T-helper 1 cell (primary cell): ENCODE measurements at places on chromosomes 4 and X.

DNA sequence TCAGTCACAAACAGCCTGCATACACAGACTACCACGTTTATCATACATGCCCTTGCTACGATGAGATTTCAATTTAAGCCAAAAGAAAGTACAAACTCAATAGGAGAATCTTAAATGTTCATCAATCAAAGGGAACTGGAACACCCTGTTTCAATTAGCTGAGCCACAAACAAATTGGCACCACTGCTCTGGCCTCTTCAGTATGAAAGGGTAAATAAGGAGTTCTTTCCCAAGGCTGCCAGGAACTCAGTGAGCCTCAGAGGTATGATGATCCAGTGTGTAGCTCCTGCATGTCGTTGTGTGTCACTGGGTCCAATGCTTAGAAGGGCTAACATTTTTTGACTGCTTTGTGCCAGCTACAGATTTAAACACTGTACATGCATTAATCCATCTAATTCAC lies 5.4 kb downstream of the RNF150 start:
- no peak for DNase-seq

GRCh38 chrX:70034646-70035045 lies 15.1 kb downstream of the AWAT2 start:
- no peak for DNase-seq

DNA sequence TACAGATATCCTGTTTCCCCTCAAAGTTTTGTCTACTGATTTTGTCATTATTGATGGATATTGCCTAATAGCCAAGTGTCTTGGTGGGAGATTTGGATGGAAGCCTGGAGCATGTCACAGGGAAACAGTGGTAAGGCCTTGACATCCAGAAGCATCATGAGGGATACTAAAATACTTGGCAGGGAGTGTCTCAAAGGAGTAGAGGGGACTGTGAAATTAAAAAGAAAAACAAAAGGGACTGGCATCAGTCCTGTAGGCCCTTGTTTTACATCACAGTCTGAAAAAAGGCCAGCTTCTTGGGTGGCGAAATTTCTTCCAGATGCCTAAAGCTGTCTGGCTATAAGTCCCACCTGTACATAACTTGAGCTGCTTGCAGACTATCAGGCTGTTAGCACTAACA lies 83.8 kb downstream of the GUCY2F start:
- DNase-seq: no peak

DNA sequence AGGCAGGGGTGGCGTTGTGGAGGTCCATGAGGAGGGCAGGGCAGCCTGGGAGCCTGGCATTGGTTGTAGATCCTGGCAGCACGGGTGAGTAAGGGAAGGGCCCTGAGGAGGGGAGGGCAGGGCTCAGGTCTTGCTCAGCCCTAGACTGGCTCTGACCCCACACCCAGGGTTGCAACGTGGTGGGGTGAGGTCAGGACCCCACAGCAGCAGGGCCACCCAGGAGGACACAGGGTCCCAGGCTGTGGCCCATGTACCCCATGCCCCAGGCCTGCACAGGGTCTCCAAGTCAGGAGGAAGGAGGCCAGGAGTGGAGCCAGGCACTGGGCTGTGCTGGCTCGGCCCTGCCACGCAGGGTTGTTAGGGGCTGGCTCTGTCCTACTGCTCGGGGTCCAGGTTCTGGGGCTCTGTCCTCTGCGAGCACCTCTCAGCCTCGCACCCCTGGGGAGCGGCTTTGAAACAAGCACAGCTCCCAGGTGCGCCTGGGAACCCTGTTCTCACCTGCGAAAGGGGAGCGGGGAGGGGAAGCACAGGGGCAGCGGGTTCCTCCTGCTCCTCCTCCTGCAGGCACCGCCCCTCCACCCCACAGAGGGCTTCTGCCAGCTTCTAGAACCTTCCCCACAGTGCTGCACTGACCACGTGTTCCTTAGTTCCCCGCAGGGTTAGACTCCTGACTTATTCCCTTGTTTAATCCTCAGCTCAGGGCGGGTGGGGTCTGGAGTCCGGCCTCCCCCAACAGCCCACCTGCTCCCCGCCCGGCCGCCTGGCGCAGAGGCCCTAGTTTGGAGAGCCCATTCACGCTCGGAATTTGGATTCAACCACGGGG lies 20.4 kb downstream of the MSANTD1 start:
- no peak for DNase-seq

GRCh38 chrX:139134316-139134715 lies 396.2 kb upstream of the F9 start:
- no peak for DNase-seq

DNA sequence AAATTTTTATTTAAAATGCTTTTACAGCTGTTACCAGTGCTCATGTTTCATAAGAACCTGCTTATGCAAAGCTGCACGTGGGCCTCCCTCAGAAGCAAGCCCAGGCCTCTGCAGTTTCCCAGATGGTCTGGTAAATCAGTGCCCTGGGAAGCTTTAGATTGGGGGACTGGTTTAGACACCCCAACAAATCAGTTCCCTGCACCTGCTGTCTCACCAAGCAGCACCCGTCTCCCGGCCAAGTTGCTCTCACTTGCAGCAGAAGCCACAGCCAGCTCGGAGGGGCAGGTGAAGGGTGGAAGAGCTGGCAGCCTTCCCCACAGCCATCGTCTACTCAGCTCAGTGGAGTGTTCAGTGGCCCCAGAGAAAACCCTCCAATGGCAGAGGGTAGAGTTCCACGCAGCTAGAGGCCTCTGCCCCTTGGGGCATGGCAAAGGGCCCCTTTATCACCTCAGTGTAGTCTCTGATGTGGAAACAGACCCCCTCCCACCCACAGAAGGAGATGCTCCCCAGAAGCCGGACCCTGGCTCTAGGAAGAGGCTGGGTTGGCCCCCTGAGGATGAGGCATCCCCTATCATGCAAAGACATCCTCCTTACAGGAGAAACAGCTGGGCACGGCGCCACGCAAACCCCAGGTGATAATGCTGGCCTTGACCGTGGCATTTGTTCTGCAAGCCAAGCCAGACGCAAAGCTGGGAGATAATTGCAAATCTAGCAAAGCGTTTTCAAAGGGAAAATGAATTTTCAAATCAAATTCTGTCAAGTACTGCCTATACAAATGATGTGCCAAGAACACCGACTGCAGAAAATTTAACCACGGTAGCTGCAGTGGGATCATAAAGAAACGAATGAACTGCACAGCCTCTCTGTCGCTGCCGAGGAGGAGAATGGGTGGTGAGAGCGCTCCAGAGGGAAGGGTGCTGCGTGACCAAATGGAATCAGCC lies 51.9 kb downstream of the ZFYVE28 start:
- no peak for DNase-seq

DNA sequence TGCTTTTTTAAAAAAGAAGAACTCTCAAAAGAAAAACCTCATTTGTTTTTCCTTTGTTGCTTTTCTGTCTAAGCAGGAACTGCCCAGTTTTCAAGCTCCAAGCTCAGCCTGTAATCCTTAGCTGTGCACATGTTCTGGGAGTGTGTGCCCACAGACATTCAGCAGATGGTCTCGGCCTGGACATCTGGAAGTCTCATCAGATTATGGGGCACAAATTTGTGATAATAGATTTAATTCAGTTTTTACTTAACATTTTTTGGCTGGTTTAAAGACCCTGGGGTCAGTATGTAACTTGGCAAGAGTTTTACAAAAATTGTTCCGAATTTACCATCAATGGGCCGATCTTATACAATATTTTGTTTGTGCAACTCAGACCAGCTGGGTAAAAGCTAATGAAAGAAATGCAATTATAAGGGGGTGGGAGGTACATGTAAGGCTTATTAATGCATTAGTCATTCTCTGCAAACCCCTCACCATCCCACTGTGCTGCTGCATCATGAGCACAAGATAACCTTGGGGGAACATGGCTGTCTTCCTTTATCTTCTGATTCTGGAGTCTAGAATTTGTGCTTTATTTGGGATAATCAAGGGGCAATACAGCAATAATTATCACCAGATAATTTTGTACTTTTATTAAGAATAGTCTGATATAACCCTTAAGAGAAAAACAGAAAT lies 86.9 kb upstream of the PHOX2B start:
- no peak for DNase-seq

- DNase-seq: no peak
These were observed 118.0 kb downstream of the SOWAHB start for GRCh38 chr4:76779740-76780459.

- DNase-seq: no peak
These were observed 116.0 kb downstream of the IQCM start for GRCh38 chr4:149699642-149700041.

DNA sequence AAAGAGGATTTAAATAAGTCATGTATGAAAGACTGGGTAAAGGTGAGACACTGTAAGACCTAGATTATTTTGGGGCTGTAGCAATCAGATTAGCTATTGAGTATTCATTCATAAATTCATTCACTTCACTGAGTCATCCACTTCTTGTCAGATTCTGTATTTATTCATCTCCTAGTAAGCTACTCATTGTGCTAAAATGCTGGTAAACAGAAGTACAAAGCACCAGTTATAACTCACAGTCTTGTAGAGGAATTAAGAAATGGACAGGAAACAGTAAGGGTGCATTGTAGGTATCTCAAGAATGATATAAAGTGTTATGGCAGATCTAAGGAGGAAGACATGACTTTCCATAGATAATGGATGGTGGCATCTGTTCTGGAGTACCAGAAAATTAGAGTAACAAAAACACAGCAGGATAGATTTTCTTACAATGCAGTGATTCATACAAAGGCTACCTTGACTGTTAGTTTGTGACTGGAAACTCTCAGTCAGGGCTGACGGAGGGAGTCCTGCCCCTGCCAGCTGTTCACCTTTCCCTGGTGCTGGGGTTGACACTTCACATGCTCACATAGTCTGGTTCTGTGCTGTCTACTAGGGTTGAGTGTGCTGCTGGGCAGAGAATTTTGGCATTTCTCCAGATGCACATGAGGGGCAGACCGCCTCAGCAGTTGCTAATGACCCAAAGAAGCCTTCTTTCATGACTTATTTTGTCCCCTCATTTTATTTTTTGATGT lies 26.5 kb upstream of the HAND2 start:
- no peak for DNase-seq

DNA sequence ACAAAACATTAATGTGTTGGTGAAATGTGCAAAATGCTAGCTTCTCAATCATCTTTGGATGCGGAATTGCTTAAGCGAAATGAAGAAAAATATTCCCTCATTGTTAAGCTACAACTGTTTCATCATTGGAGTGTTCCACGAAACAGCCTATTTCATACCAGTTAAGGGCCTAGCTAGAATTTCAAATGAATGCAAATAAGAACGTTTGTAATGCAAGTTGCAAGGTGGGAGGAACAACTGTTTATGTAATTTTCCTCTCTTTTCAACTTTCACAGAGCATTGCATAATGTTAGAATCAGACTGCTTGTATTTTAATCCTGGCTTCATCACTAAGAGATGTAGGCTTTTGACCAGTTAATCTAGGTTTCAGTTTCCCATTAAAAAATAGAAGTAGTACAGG lies 480.1 kb downstream of the IL1RAPL1 start:
- DNase-seq: no peak
